ENCODE measurements at places on chromosomes 1 and 21.
A peak's percentile ranks its signal among the peaks of the same experiment; 100 is the strongest.

GRCh38 chr1:201584471-201585092 is 45.7 kb downstream of the NAV1 start:
- no peak for DNase-seq

- no peak for DNase-seq
Observed at GRCh38 chr1:17572264-17572985, 32.9 kb downstream of the ARHGEF10L start.

- no peak for DNase-seq
Observed at GRCh38 chr1:112389689-112390088, 6.3 kb upstream of the CTTNBP2NL start.

DNA sequence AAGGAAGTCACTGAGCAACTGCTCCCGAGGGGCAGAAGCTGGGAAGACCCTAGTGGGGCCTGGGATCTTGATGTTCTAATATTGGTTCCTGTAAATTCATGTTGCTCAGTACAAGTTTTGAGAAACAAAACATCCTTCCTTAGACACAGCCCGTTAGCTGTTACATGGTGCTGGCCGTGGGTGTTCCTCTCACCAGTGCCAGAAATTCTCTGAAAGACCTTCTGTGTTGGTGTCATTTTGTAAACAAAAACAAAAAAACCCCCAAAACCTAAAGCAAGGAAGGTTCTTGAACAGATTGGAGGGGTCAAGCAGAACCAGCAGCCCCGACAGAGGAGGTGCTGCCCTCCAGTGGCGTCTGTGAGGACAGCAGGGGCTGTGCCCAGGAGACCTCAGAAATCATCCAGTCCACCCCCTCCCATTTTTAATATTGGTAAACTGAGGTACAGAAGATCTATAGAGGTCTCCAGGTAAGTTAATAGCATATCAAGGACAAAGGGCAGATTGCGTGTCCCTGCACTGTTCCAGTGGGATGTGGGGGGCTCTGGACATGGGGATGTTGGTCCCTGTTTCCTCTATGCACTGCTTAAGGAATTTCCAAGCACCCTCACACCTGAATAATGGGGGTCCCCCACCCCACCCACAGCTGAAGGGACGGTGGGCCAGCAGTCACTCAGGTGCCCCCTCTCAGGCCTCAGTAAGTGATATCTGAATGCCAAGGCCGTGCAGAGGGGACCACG is 38.2 kb downstream of the SLC2A7 start:
- peak; percentile 88 for DNase-seq

DNA sequence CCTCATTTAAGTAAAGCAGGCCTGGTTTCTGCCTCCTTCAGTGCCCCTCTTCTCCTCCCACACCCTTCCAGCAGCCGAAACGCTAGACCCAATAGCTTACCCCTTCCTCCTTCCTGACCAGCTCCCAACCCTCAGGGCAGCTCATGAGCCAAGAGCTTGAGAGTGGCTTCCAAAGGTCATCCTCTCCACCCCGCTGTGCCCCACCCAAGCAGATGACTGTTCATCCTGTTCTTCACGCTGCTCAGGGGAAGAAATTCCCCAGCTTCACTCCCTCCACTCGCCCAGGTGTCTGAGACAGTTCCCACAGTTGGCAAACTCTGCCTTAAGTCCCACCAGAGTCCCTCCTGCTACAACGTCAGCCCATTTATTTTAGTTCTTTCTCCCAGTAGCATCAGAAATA is 23.4 kb downstream of the ARHGEF19 start:
- DNase-seq, result no peak

GRCh38 chr1:33586106-33586505 is 113.7 kb downstream of the ZSCAN20 start:
- DNase-seq, result no peak

GRCh38 chr1:164569866-164570265 is 10.9 kb downstream of the PBX1 start:
- no peak for DNase-seq

- DNase-seq, result no peak
Observed at GRCh38 chr1:184330875-184331274, 56.0 kb upstream of the C1orf21 start.

GRCh38 chr21:27519361-27519760 is 552.5 kb upstream of the ADAMTS5 start:
- no peak for DNase-seq

DNA sequence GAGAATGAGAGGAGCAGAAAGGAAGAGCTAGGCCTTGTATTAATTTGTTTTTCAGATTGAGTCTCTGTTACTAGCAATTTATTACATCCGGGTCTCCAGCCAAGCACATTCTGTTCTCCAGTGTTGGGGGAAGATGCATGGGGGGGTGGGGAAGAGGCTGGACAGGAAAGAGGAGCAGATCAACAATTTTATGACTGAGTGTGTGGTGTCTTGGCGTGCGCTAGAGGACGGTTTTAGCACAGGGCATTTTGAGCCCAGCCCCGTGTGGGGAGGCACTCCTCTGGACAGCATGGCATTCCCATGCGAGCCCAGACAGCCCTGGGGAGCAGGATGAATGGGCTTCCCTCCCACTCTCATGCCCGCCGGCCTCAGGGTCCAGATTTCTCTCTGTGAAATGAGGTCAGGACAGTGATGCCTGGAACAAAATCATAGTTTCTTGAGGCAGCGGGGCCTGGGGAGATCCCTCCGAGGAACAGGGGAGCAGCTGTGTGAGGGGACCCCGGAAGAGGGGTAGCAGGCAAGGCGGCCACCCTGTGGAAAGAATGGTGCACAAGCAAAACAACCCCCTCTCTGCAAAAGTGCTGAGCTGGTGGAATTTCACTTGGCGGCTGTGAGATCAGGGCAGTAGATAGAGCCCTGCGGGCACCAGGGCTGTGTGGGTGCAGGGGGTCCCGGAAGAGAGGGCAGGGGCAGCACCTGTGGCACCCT is 16.3 kb downstream of the SOX13 start:
- DNase-seq, result no peak

- DNase-seq, result peak; percentile 32
Observed at GRCh38 chr1:226414098-226414698, 6.3 kb upstream of the PARP1 start.

DNA sequence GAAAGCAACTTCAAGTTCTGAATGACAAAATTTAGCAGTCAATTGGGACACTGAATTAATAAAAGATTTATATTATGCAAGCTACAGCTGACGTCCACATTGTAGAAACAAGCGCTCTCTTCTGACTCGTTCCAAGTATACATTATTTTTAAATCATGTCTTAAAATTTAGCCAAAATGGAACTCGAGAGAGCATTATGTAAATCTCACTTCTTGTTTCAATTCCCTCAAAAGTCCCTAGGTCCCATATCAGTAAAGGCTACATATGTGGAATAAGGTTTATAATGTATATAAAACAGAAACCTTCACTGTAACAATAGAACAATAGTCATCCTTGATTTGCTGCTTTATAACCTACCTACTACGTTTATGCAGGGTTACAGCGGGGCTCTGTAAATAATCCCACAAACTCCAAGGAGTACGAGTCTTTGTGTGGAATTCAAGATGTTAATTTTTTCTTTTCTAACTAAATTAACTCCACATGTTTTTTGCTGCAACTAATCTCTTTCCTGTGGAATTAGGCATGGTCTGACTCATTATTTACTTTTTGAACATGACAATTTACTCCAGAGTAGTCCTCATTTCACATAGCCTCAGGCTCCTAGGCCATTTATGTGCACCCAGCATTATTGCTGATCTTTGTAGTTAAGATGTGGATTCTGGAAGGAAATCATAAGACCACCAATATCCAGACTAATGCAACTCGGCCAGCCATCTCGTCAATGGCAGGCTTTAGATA is 785.1 kb downstream of the LTN1 start:
- no peak for DNase-seq

DNA sequence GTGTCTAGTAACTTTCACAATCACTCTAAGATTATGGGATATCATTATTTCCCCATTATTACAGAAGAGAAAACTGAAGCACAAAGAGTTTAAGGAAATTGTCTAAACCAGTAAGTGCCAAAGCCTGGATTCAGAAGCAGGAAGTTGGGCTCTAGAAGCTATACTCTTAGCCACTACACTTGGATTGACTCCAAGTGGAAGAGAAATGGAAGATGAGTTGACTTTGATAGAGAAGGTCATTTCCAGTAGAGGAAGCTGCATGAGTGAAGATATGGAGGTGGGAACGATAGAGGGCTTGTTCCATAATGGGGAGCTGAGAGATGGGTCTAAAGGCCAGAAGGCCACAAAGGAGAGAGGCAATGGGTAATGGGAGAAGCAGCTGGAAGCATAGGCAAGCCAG is 11.7 kb upstream of the TDRD10 start:
- no peak for DNase-seq

- DNase-seq, result peak; percentile 61
Observed at GRCh38 chr21:31181082-31181750, 142.9 kb upstream of the KRTAP19-8 start.

DNA sequence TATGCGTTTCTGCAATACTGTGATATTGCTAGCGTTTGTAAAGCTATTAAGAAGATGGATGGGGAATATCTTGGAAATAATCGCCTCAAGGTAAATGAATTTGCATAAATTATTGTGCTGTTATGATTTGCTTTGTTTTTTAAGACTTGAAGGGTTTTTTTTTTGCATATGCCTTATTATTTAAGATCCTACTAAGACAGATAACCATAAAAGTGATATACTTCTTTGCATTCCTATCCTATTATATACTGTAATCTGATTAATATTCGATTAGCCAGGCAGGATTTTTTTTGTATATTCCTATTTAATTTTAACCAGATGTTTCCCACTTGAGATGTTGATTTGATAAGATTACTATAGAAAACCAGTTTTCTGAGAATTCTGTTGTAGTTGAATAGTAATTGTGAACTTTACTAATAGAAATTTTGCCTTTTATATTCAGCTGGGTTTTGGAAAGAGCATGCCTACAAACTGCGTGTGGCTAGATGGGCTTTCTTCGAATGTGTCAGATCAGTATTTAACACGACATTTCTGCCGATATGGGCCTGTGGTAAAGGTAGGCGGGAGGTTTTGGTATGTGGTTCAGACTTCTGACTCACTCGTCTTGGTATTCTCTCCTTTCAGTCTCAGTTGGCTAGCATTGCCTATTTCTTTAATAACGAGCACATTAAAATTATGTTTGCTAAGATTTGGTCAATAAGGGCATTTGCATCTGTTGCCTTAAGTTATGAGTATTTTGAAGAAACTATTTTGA is 56.8 kb downstream of the ZBTB17 start:
- peak; percentile 69 for DNase-seq

DNA sequence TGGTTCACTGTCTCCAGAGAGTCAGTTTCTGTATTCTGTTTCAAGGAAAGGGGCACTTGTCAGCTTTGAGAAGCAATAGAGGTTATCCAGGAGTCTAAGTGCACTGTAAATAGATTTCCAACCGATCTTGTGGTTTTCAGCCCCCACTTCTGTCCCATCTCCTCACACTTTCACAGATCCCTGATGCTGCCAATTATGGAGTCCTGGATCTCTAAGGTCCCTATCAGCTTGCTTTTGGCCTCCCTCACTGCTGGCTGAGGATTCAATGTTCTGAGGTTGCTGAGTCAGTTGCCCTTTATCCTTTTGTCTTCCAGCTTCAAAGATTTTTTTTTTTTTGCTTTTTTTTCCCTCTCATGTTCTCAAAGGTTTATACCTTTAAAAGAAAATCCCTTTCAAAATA is 98.4 kb downstream of the DIRAS3 start:
- DNase-seq, result no peak

DNA sequence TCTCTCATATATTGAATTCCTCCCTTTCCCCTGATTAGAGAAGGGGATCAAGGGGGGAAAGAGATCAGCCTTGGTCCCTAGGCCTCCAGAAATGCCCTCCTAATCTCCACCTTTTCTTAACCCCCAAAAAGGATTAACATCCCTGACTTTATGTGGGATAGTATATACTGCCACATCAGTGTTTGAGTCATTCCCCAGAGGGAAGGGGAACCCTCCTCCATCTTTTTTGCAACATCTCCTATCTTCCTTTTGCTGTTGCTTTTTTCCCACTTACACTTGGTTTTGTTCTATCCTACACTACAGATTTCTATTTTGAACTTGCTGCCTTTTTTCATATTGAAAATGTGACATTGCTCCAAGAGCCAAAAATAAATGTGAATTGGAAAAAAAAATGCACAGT is 65.4 kb upstream of the PODN start:
- no peak for DNase-seq

DNA sequence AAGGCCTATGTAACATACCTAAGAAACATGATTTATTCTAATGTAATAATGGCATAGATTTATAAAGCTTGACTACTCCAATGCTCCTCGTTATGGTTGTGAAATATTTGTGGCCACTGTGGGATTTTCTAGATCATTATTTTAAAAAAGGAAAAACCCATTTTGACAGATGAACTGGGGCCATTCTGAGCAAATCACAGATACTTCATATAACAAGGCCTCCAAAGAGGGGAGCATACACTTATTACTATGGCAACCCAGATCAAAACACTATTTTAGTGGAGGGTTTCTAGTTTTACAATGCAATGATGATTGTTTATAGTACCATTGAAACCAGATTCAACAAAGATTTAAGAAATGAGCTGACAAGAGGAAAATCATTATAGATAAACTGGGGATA is 346.6 kb downstream of the ZNF326 start:
- DNase-seq, result no peak

DNA sequence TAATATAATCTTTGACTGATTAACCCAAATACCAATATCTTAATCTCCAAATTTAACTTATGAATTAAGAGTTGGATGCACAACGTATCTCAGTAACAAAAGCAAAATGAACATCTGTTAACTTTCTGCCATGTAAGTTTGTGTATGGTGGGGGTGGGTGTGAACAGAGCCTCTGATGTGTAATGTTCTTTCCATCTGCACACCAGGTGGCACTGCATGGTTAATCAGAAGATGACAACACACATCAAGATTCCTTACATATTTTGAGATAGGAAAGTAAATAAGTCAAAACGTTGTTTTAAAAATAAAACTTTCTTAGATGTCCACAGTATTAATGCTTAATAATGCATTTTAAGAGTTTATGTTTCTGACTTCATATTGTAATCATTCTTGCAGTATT is 251.9 kb downstream of the DPYD start:
- DNase-seq, result no peak

- DNase-seq, result no peak
Observed at GRCh38 chr1:11558276-11558675, 79.3 kb downstream of the DISP3 start.

DNA sequence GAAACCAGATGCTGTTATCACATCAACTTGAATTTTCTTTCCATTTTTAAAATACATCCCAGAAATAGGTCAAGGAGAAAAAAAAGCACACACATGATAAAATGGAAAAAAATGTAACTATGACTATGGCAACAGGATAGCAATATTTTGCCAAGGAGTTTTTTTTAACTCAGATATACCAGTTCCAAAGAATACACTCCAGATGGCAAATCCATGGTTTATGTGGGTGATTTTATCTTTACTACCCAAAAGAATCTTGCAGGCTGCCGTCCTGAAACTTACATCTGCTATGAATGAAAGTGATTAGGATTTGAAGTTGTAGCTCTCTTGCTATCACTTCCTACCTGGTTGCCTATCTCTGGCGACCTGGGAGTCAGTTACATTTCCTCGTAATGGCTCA is 91.0 kb upstream of the PLPPR4 start:
- no peak for DNase-seq

GRCh38 chr1:248155927-248156326 is 11.0 kb downstream of the OR2M5 start:
- DNase-seq, result no peak
